ENCODE measurements at places on chromosomes 13 and 19.

- no peak for DNase-seq
Observed at GRCh38 chr13:78334059-78334458, 269.3 kb downstream of the POU4F1 start.

GRCh38 chr13:109859898-109860297, 73.5 kb upstream of the IRS2 start:
- no peak for DNase-seq

DNA sequence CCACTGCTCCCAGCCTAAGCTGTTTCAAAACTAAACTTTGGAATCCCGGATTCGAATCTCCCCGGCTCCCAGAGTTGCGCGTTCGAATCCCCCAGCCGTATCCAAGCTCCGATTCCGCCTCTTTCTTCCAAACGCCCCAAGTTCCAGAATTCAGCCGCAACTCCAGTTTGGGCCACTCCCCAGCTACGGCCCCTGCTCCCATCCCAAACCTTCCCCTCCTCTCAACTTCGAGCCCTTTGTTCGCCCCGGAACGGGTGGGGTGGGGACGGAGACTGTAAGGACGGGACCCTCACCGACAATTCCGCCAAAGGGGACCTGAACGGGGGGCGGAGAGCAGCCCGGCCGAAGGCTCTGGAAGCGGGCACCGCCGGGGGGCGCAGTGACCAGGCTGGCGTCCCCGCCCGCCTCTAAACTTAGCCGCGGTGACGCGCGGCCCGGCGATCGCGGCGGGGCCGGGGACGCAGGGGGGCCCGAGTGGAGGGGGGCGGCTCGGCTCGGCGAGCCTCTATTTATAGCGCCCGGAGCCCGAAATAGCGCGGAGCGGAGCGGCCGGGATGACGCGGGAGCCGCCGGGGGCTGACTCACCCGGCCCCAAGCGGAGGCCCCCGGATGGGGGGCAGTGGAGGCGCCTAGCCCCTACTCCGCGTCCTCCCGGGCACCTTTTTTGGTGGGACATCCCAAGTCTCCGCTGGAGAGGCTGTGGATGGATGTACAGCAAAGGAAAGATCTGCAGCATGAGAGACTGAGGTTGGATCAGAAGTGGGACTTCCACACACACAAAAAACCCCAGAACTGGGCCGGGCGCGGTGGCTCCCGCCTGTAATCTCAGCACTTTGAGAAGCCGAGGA, 4.9 kb upstream of the ERCC1 start:
- peak; percentile 26 for DNase-seq

DNA sequence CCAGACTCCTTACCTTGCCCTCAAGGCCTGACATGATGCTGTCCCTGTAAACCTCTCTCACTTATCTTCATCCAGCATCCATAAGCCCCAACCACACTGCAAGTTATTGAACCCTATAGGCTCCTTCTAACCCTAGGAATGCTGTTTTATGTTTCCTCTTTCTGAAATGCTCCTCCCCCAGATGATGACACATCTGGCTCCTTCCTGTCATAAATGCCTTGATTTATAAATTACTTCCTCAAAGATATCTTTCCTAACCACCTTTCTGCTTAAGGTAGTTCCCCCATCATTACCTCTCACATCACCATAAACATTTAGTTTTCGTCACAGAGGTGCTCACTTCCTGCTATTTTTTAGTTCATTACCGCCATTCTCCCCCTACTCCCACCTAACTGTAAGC, 12.3 kb downstream of the RUBCNL start:
- no peak for DNase-seq

- no peak for DNase-seq
Observed at GRCh38 chr13:113051641-113052040, 54.0 kb upstream of the F7 start.
